Sigmoid colon (tissue), 7 donors: ENCODE measurements at places on chromosomes 2 and 18. TPM values are rescaled to one million over a fixed set of nuclear protein-coding genes. Genes with fewer than 3 reads are reported as not detected.

The UPP2 gene
- total RNA-seq = not detected

The SCYGR4 gene
- total RNA-seq = not detected

DNA sequence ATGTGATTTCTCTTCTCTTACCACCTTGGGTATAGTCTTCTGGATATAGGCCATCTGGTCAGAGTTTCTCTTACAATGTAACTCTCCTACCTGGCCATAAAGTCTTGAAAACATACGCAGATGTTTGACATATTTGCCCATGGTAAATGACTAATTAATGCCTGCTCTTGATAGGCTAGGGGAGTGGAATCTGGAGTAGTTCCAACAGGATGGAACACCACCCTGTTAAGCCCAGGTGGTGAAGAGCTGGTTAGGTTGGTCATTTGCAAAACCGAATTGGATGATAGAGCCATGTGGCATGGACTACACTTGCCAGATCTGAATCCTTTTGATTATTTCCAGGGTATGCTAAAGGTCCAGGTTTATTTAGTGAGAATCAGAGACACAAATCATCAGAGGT lies 36.5 kb downstream of the HADHB start:
- H3K36me3 ChIP-seq = peaks cover 54% of the 10 kb centered on the region
- H3K4me3 ChIP-seq = no peak overlapping the region
- H3K4me1 ChIP-seq = no peaks in the 10 kb centered on the region
- no peak for DNase-seq
- no peak overlapping the region for H3K27ac ChIP-seq
- no peaks in the 10 kb centered on the region for H3K27me3 ChIP-seq

DNA sequence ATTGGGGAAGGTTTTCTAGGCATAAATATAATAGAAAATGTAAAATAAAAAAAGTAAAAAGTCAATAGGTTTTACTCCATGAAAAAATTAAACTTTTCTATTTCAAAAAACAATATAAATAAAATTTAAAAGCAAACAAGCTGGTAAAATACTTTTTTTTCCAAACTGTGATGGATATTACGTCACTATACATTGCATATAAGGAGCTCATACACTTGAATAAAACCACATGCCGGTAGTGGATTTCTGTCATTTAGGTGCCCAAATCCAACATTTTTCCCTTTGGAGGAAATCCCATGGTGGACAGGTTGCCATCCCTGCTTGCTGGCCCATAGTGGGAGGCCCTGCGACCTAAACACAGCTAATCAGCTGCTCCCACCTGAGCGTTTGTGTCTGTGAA lies 289.4 kb upstream of the HNRNPA3 start:
- no peaks in the 10 kb centered on the region for H3K27me3 ChIP-seq
- no peak overlapping the region for H3K4me3 ChIP-seq
- H3K4me1 ChIP-seq = no peaks in the 10 kb centered on the region

GRCh38 chr2:234919711-234920110 lies 32.1 kb upstream of the SH3BP4 start:
- no peak for DNase-seq
- H3K27ac ChIP-seq = no peak overlapping the region
- H3K4me1 ChIP-seq = no peaks in the 10 kb centered on the region
- no peaks in the 10 kb centered on the region for H3K27me3 ChIP-seq

DNA sequence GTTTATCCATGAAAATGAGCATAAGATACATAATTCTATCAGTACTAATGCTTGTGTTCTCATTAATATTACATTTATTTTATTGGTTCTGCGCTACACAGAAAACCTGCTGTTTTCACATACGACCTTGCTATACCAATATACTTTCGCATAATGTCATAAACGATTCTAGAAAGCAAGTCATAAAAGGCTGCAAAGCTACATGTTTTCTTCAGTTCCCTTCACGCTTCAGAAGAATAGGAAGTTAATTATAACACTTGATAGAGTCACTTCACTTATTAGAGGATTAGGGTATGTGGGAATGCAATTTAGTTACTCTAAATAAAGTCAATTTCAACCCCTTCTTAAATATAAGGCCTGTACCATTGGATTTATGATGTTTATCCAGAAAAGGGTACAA lies 29.0 kb downstream of the PSME4 start:
- H3K4me3 ChIP-seq = no peak overlapping the region
- no peak for DNase-seq
- no peaks in the 10 kb centered on the region for H3K36me3 ChIP-seq
- no peaks in the 10 kb centered on the region for H3K27me3 ChIP-seq

- no peaks in the 10 kb centered on the region for H3K36me3 ChIP-seq
- H3K4me3 ChIP-seq = no peak overlapping the region
- H3K27me3 ChIP-seq = no peaks in the 10 kb centered on the region
- no peak for DNase-seq
Measured at GRCh38 chr2:34875091-34875745, 1276.1 kb upstream of the FAM98A start.

DNA sequence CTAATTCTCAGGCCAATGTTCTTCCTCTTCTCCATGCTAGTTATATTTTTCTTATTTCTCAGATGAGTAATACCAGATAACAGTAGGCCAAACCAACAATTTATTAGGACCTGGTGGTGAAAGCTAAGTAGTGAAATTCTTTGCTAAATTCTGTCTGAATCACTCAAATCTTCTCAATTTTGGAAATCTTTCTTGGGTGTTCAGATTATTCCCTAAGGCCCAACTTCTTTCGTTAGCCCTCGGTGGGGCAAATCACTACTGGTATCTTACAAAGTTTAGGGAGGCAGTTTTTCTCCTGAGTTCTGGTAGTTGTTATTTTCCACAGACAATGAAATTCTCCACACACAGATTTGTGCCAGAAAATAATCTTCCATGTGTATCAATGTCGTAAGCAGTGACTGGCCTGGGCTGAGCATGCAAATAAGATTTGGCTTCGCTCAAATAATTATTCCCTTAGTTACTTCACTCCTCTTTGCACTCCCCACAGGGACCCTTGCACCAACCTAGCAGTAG lies 443.5 kb upstream of the SLC14A2 start:
- no peak overlapping the region for H3K27ac ChIP-seq
- no peaks in the 10 kb centered on the region for H3K27me3 ChIP-seq
- H3K4me1 ChIP-seq = no peaks in the 10 kb centered on the region

GRCh38 chr2:15556311-15556930 lies 4.7 kb downstream of the NBAS start:
- no peaks in the 10 kb centered on the region for H3K36me3 ChIP-seq
- H3K4me1 ChIP-seq = no peaks in the 10 kb centered on the region
- H3K4me3 ChIP-seq = no peak overlapping the region
- DNase-seq = no peak
- no peak overlapping the region for H3K27ac ChIP-seq

GRCh38 chr18:24987303-24988252 lies 364.4 kb downstream of the ZNF521 start:
- H3K27ac ChIP-seq = no peak overlapping the region
- no peak overlapping the region for H3K4me3 ChIP-seq
- no peaks in the 10 kb centered on the region for H3K36me3 ChIP-seq

GRCh38 chr18:44791520-44791919 lies 110.8 kb downstream of the SETBP1 start:
- DNase-seq = no peak
- H3K27me3 ChIP-seq = no peaks in the 10 kb centered on the region
- H3K4me3 ChIP-seq = no peak overlapping the region
- peak overlapping the region; percentile 86 for H3K27ac ChIP-seq
- H3K36me3 ChIP-seq = no peaks in the 10 kb centered on the region
- H3K4me1 ChIP-seq = peaks cover 69% of the 10 kb centered on the region

DNA sequence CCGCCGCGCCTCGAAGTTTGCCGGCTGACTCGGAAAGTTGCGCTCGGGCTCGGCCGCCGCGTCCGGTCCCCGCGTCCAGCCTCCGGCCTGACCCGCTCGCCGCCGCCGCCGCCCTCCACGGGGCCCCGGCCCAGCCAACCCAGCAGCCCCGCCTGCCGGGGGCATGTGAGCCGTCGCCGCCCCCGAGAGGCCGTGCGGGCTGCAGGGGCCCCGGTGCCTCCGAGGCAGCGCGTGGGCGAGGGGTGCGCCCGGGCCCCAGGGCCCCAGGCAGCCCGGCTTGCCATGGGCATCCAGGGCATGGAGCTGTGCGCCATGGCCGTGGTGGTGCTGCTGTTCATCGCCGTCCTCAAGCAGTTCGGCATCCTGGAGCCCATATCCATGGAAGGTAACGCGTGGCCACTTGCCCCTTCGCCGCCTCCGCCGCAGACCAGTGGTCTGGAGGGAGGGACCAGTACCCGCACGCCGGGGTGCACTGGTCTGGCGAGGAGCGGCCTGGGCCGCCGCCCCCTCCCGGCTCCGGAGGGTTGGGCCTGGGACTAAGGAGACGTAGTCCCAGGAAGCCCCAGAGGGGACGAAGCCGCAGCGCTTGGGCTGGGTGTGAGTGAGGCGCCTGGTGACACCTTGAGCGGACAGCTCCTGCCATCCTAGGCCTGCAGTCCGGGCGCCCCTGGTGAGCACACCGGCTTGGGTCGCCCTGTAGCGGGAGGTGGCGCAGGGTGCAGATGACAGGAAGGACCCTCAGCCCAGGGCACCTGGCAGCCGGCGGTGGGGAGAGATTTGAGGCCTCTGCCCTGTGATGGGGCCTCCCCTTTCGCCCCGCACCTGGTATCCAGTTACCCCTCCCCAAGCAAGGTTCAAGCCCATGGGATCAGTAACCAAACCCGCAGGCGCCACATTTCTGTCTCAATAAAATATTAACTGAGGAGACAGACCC lies 49.9 kb downstream of the KCNIP3 start:
- no peaks in the 10 kb centered on the region for H3K27me3 ChIP-seq
- peak overlapping the region; percentile 73 for H3K27ac ChIP-seq
- H3K36me3 ChIP-seq = no peaks in the 10 kb centered on the region
- H3K4me3 ChIP-seq = peak overlapping the region; percentile 37

- no peak for DNase-seq
- H3K4me1 ChIP-seq = no peaks in the 10 kb centered on the region
- no peak overlapping the region for H3K4me3 ChIP-seq
- H3K27me3 ChIP-seq = no peaks in the 10 kb centered on the region
- peaks cover 8% of the 10 kb centered on the region for H3K36me3 ChIP-seq
Measured at GRCh38 chr2:190497428-190497827, 37.1 kb downstream of the NEMP2 start.

GRCh38 chr2:165560377-165560988 lies 91.0 kb downstream of the CSRNP3 start:
- no peaks in the 10 kb centered on the region for H3K36me3 ChIP-seq
- DNase-seq = no peak
- no peaks in the 10 kb centered on the region for H3K4me1 ChIP-seq
- H3K4me3 ChIP-seq = no peak overlapping the region
- no peaks in the 10 kb centered on the region for H3K27me3 ChIP-seq

DNA sequence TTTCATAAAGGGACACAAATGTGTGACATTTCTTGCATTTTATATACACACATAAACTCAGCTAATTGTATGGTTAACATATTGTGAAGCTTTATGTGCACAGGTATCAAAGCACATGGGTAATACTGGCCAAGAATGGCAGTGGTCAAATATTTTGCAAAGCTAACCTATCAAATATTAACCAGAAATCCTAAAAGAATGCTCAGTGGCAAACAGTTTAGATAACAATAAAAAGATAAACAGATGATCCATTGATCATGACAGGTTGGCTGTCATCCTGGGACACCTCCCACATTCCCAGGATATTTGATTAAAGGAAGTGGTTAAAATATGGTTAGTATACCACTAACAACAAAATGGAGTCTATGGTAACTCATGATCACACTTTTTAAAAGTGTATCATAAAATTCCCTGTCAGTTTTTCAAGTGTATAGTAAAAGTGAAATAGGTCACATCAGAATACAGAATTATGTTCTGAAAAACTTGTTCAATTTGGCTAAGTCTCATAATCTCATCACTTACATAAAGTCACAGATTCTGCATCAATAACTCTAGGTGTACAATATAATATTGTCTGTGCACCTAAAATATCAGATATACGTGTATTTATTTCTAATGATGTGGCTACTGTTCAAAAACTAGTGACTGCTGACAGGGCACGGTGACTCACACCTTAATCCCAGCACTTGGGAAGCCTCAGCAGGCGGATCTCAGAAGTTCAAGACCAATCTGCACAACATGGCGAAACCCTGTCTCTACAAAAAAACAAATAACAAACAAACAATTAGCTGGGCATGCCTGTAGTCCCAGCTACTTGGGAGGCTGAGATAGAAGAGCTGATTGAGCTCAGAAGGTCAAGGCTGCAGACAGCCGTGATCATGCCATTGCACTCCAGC lies 48.9 kb downstream of the CDH2 start:
- H3K27ac ChIP-seq = no peak overlapping the region
- H3K36me3 ChIP-seq = no peaks in the 10 kb centered on the region
- H3K4me1 ChIP-seq = no peaks in the 10 kb centered on the region
- no peak overlapping the region for H3K4me3 ChIP-seq
